AG20443 (cell line): ENCODE measurements at places on chromosomes 3 and 15.

- DNase-seq: no peak
Measured at GRCh38 chr3:134111616-134112015, 81.9 kb upstream of the SLCO2A1 start.

DNA sequence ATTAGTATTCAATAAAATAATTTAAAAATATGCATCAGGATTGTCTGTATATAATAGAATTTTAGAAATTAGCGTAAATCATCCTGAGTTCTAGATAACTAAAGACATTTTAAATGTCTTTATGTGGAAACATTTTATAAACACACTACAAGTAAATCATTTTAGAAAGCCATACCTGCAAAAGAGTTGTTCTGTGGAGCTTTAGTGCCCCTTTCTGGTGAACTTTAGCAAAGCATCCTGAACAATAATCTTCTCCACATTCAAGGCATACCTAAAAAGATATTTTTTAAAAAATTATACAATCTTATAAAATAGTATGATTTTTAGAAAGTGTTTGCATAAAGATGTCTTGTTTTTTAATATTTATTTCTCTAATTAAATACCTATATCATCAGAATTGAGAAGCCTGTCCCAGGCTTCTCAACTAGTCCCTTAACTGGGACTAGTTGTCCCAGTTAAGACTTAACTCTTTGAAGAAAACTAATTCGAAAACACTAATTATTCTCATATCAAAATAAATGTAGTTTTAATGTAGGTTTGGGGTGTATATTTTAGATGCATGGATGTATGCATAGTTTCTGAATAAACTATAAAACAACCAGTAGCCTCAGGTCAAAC is 29.7 kb downstream of the ZBBX start:
- DNase-seq: no peak

GRCh38 chr3:169668072-169668956 is 4.8 kb upstream of the MECOM start:
- peak; percentile 45 for DNase-seq

GRCh38 chr3:186520957-186521842 is 23.0 kb downstream of the CRYGS start:
- DNase-seq: no peak

GRCh38 chr3:194246709-194247349 is 104.3 kb downstream of the CPN2 start:
- no peak for DNase-seq

DNA sequence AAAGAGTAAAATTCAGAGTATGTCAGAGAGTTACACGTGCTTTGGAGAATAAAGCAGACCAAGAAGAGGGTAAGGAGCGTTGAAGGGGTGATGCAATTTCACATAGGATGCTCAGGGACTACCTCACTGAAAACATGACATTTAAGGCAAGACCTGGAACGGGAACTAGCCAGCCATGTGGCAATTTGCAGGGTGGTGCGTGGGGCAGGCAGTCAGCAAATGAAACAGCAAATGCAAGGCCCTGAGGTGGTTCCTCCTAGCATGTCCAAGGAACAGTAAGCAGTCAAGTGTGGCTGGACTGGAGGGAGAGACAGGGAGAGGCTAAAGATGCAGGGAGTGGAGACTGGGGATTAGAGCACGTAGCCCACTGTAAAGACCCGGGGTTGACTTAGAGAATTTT is 146.1 kb upstream of the LPP start:
- no peak for DNase-seq

DNA sequence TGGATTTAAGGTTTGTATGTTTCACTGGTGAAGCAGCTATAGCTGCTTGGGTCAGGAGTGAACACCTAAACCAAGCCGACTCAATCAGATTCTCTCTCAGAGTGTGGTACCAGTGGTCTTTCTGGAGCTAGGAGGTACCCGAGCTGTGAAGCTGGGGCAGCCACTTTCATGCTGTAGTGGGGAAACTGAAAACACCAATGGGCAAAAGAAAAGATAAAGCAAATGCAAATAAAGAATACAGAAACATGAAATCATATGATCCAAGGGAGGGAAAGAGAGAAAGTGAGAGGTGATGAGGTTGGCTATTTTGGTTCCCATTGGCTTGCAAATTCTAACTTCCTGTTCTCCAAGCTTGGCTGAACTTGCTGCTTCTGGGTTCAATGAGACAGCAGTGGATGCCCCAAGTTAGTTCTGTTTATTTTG is 212.3 kb upstream of the CFAP20DC start:
- DNase-seq: no peak

DNA sequence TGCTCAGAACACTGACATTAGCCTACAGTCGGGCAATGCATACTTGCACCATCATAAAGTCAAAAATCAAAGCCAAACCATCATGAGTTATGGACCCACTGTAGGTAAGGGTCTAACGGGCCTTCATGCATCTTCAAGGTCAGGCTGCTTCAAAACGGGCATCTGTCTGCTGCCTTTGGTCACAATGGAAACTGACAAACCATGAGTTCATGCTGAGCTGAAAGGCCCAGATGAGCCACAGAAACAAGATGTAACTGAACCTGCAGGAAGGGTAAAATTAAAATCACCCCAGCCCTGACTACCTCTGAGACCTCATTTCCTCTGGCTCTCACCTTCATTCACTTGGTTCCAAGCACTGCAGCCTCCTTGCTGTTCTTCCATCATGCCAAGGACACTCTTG is 143.8 kb downstream of the ERC2 start:
- no peak for DNase-seq

DNA sequence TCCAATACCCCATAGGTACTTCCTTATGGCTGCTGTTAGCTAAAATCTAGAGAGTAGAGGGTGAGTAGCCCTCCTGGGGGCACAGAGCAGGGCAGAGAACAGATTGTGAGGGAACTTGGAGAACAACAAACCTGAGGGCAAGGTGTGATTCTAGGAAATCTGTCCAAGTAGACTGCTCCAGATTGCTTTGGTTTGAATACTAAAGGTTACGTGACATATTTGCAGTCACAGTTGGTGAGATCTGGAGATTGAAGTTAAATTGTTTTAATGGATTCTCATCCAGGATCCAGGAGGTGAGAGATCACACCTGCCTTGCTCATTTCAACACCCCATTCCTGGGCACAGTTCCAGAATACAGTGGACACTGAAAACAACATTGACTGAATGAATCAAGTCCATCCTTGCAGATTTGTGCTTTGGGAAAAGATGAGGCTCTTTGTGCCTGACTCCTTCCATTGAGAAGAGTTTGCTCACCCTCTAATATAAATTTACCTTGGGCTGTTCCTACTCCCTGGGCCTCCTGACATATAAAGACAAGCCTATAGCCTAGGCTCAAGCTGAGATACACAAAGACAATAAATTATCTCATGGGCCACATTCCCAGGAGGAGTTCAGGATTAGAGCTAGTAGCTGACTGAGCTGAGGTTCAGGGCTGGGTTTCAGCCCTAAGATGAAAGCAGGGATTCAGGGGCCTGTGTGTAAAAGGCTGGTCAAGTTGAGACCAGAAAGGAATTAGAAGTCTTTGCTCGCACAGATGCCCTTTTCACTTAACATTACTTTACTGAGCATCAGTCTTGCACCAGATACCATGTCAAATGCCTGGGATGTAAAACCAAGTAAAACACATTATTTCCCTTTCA is 400.9 kb upstream of the MCTP2 start:
- DNase-seq: no peak

DNA sequence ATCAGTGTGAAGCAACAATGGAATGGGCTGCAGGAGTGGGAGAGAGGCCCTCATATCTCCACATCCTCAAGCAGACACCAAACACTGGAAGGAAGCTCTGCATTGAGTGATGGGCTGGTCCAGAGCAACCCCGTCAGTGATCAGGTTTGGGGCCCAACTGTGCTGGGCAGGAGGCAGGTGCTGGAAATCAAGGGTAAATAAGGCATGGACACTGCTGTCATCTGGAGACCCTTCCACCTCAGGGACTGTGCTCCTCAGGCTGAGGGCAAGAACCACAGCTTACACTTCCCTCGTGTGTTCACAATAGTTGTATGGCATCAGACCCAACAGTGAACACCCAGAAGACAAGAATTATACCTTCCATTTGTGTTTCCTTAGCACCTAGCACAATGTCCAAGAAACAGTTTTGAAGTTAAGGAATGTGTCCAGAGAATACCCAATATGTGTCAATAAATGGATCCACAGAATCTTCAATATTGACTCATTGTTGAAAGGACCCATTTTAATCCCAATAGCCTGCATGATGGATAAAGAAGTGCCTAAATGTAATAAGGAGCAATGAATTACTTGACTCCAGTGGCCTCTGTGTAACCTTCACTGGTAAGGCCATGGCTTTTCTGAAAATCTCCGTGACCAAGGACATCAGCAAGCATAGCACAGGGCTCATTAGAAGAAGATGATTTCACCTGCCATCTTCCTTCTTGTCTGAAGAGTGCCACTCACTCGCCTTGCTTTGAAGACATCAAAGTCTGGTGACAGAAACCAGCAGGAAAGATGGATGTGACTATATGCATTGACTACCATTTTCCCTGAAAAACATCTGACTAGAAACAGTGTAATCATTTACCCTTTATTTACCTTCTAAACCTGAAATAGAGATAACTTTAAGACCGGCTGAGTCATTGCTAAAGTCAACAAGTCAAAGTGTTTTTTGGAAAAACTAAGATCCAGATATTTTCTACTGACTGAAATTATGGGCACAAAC is 7.0 kb upstream of the AHSG start:
- DNase-seq: no peak
